ENCODE measurements at places on chromosomes 11 and 22.

DNA sequence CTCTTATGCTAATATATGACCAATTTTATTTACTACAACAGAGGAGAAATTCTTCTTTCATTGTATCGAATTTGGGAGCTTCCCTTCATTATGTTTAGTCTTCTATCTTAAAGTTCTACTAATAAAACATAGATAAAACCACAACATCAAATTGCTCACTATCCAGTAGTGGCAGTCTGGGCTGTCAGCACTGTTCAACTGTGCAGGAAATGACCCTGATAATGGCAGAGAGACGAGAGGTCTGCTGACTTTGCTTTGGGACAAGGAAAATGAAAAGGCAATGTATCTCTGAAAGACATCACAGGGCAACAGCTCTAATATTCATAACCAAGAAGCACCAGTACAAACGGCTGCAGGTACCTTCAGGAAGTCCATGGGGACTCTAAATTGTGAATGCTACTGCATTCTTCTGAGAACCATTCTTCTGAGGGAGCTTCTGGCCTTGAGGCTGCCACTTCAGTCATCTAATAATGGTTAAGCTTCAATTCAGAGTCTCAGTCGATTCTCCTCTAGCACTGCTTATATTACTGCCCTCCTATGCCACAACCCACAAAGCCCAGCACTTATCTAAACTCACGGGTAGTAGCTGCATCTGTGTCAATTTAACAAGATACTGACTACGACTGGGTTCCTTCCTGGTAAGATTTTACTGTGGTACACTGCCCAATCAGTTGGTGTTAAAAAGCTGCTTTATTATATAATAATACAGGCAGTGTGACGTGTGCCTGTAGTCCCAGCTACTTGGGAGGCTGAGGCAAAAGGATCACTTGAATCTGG, 44.2 kb downstream of the CKAP5 start:
- no peak for DNase-seq

- DNase-seq: no peak
Observed at GRCh38 chr22:27258616-27259172, 542.9 kb downstream of the MN1 start.

DNA sequence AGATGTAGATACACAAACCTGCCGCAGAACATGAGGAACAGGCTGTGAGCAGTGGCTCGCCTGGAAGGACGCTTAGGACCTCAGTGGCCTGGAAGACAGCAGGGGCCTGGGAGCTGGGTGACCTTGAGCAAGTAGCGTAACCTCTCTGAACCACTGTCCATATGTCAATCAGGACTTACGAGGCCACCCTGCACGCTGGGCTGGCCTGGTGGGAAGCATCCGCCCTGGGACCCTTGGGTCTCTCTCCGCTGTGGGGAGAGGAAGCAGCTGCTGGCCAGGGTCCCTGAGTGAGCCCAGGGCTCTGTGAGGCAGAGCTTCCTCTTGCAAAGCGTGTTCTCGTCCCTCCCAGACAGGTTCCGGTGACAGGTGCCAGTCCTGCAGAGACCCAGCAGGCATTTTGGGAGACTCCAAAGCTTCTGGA, 14.0 kb upstream of the EHD1 start:
- DNase-seq: no peak

GRCh38 chr11:41816396-41816795, 356.9 kb upstream of the LRRC4C start:
- DNase-seq: no peak

GRCh38 chr22:40679249-40679963, at the start of gene MCHR1:
MCHR1 (plus strand) TSS chr22:40679484; CDS start chr22:40679653, 169 bp downstream.
- no peak for DNase-seq

- DNase-seq: no peak
Observed at GRCh38 chr22:26860301-26860700, 202.9 kb downstream of the MIAT start.

DNA sequence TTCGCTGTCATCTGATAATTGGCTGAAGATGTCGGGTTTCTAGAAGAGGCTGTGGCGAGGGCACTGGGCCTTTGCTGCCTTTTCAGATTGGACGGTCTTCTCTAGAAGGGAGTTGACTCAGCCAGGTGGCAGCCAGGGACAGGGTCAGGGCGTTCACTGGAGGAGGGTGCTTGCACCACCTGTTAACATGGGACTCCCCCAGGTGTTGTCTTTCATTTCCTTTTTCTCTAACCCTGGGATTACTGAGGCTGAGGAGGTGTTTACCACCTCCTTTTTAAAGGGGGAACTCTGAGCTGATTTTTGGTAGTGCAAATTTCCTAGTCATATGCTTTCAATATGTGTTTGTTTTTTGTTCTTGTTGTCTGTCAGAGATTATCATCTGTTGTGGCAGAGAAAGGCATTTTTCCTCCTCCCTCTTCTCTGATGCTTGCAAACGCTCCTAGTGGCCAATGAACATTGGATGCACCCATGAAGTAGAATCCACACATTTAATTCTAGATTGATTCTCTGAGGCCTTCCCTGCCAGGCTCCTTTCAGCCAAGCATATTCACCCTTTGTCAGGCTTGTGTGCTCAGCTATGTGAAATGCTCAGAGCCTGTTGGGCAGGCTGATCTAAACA, 54.1 kb downstream of the LDLRAD3 start:
- no peak for DNase-seq

- DNase-seq: no peak
Observed at GRCh38 chr22:33859311-33859710, 61.0 kb downstream of the LARGE1 start.

- no peak for DNase-seq
Observed at GRCh38 chr22:25482868-25483639, 81.4 kb upstream of the GRK3 start.

All from iPS DF 6.9 (cell line).